ENCODE measurements at places on chromosomes 3 and 15.

GRCh38 chr15:90058775-90059174, 43.5 kb downstream of the IDH2 start:
- no peak for DNase-seq

GRCh38 chr15:70633991-70634390, 129.4 kb downstream of the UACA start:
- DNase-seq: no peak

- no peak for DNase-seq
Measured at GRCh38 chr3:47850564-47851410, 47.8 kb downstream of the DHX30 start.

DNA sequence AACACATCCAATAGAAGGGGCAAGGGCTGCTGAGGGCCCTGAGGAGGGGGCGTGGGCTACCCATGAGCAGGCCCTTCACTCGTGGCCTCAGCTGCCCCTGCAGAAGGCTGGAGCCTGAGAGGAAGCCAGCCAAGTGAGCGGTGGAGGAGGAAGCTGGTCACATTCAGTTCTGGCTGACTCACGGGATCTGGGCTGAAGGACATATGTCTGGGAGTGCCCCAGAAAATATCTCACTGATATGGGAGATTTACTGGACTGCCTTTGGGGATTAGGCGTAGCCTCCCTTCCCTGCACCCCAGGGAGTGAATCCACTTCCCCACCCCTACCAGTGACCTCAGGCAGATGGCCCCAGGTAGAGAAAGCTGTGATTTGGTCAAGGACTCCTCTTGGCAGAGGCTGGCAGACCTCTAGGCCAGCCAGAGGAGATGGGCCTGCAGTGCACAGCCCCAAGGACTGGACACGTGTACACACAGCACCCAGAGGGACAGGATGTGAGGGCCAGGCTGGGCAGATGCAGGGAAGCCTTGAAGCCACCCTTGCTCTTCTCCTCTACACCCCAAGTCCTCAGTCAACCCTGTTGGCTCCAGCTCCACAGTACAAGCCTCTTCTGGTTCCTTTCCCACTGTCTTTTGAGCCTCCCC, 14.2 kb upstream of the ANKDD1A start:
- no peak for DNase-seq

DNA sequence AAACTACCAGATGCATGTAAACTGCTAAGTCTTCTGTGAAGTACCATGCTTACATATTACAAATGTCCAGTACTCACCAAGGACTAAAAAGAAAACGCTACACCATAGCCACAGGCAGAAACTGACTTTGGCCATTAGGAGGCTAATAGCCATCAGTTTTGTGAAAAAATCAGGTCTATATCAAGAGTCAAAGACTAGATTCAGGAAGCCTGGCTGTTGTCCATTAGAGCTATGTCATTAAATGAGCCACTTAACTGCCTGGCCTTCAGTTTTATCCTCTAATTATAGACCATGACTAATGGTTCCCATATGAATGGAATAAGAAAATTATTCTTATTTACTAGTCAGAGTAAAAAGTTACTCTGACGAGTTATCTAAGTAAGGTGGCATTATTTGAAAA, 144.1 kb downstream of the VPS13C start:
- DNase-seq: no peak

- DNase-seq: no peak
Measured at GRCh38 chr3:176651622-176652021, 545.7 kb downstream of the TBL1XR1 start.

DNA sequence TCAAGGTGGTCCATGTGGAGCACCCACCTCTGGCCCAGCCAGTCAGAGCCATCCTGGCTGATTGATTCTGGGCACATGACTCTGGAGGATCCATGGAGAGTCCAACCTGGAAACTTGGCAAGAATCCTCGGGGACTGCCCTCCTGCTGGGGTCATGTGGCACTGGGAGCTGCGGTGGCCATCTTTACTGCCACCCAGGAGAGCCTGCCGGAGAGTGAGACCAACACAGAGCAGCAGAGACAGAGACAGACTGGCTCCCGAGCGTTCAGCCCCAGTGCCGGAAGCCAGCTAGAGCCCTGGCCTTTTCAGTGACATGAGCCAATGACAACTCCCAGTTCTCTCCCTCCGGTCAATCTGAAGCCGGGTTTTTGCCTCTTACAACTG, 11.5 kb upstream of the GATA2 start:
- DNase-seq: no peak

DNA sequence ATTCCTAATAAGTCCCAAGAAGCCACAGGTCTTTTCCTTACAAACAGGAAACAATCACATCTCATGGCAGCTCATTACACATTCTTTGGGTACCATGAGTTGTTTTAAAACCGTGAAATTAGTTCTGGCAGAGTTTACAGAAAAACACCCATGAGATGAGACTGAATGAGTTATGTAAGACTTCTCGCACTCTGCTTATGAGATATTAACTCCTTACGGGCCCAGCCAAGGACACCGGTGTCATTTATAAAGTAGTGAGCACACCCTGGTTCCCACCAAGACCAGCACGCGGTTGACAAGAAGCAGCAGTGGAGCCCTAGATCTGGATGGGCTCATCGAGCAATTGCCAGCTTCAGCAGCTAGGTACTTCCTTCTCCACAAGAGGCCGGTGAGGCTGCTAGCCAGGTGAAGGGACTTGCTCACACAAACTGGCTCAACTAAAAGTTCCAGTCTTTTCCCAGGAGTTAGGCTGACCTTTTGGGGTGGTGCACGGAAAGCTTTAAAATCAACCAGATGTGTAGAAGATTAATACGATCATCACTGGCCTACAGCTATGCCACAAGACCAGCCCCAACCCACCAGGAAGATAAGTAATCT, 318.6 kb upstream of the ICE2 start:
- DNase-seq: no peak

- no peak for DNase-seq
Measured at GRCh38 chr3:36991147-36991546, 1.8 kb downstream of the EPM2AIP1 start.

DNA sequence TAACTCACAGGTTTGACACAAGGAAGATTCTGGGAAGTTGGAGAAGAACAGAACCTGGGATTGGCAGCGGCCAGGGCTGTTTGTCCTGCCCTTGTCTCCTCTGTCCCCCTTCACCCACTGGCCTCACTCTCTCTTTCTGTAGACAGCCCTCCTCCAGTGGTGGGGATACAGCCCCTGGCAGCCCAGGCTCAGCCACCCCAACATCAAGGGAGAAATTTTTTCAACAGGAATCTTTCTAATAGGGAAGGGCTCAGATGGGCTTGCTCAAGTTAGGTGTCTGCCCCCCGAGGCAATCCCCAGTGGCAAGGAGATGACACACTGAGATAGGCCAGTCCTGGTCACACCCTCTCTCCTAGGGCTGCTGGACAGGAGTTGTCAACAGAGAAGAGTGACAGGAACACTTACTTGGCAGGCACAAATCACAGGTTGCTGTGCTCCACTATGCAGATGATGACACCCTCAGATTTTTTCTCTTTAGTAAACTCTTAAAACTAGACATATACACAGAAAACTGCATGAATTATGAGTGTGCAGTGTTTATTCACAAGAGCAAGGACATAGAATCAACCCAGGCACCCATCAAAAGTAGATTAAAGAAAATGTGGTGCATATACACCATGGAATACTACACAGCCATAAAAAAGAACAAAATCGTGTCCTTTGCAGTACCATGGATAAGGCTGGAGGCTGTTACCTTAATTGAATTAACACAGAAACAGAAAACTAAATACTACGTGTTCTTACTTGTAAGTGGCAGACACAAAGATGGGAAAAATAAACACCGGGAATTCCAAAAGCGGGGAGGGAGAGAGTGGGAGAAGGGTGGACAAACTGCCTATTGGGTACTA, 36.3 kb downstream of the PLA2G4D start:
- DNase-seq: no peak

DNA sequence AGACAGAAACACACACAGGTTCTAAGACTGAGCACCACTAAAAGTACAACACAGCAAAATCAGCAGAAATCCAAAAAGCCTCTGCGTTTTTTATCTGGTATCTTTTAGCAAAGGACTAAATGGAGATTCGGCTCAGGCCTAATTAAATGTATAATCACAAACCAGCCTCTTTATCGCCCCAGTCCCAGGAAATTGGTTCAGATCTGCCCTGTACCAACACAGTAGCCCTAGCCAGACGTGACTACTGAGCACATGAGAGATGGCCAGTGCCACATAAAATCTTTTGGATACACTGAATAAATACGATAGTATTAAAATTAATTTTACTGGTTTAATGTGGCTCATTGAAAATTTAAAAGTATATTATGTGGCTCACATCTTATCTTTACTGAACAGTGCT, 19.7 kb downstream of the TBC1D2B start:
- DNase-seq: no peak

- no peak for DNase-seq
Measured at GRCh38 chr3:24177201-24177600, 232.1 kb downstream of the NR1D2 start.

DNA sequence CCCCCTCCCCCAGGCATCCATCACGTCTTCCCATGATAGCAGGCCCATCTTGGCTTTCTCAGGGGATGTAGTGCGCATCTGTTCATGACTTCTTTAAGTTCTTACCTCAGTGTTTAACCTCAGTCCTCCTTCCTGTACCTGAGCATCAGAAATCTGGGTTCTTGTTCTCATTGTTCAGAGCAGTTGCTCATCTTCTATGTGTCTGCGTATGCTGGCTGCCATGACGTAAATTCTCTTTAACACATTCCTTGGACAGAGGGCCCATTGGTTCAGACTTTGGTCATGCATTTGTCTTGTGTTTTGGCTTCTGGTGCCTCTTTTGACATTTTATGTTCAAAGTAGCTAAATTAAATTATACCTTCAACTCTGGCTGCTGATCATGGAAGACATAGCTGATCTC, 227.3 kb downstream of the CACNA2D3 start:
- no peak for DNase-seq

DNA sequence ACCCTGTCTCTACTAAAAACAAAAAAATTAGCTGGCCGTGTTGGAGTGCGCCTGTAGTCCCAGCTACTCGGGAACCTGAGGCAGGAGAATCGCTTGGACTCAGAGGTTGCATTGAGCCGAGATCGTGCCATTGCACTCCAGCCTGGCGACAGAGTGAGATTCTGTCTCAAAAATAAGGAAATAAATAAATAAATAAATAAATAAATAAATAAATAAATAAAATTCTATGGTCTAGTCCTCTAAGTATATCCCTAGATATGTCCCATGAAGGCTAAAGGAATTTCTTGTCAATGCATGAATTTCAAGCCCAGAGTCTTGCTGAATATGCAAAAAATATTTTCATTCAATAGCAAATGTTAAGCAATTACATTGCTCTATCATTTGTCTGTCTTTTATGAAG, 149.0 kb downstream of the EPHA3 start:
- no peak for DNase-seq

DNA sequence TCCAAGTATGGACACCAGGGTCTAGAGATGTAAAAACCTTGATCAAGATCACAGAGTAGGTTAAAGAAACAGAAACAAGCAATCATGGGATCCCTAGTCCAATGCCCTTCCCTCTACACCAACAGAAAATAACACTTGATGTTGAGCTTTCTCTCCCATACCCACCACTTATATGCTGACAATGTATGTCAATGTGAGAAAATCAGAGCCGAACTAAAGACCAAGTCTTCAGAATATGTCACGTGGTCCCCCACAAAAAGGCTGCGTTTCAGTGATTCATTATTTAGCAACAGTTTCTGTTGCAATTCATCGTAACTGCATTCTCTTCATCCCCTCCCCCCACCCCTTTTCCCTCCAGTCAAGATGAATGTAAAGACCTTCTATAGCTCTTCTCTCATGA, 278.9 kb upstream of the STT3B start:
- no peak for DNase-seq
